MCF 10A (cell line): ENCODE measurements at places on chromosomes 4 and X. TPM values are rescaled to one million over a fixed set of nuclear protein-coding genes. Genes with fewer than 3 reads are reported as not detected.

PHEX gene
- total RNA-seq, result 0.69 and 0.89 TPM in 2 replicates

GIMD1 gene
- total RNA-seq, result not detected in 2 replicates

CDX4 gene
- total RNA-seq, result not detected in 2 replicates

MAGEA2 gene
- not detected in 2 replicates for total RNA-seq

GPR78 gene
- total RNA-seq, result not detected in 2 replicates

CT45A1 gene
- total RNA-seq, result not detected in 2 replicates

- DNase-seq, result no peak
These were observed 54.3 kb downstream of the TSC22D3 start for GRCh38 chrX:107721318-107721717.

DNA sequence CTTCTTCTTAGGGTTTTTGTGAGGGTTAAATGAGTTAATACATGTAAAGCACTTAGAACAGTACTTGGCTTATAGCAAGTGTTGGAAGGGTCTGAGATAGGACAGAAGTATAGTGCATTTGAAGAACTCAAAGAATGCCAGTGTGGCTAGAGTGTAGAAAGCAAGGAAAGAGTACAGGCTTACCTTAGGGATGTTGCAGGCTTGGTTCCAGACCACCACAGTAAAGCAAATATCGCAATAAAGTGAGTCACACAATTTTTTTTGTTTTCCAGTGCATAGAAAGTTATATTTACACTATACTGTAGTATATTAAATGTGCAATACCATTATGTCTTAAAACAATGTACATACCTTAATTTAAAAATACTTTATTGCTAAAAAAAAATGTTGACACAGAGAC lies 41.3 kb downstream of the KIF4A start:
- DNase-seq, result no peak
